ENCODE measurements at places on chromosomes 11 and 22.
A peak's percentile ranks its signal among the peaks of the same experiment; 100 is the strongest.

- DNase-seq = no peak
Measured at GRCh38 chr11:117705866-117706265, 91.2 kb downstream of the DSCAML1 start.

DNA sequence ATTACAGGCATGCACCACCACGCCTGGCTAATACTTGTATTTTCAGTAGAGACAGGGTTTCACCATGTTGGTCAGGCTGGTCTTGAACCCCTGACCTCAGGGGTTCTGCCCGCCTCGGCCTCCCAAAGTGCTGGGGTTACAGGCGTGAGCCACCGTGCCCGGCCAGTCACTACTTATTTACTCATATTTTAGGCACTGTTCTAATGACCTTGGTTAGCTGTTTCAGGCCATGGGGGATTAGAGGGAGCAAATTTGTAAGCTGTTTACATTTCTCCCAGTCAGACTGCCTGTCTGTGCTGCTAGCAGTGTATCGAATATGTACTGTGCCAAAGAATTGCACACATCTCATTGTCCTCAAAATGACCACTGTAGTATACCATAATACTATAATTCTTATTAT, 32.7 kb upstream of the PACSIN2 start:
- DNase-seq = no peak

GRCh38 chr11:129323896-129324502, 51.6 kb upstream of the BARX2 start:
- DNase-seq = no peak

DNA sequence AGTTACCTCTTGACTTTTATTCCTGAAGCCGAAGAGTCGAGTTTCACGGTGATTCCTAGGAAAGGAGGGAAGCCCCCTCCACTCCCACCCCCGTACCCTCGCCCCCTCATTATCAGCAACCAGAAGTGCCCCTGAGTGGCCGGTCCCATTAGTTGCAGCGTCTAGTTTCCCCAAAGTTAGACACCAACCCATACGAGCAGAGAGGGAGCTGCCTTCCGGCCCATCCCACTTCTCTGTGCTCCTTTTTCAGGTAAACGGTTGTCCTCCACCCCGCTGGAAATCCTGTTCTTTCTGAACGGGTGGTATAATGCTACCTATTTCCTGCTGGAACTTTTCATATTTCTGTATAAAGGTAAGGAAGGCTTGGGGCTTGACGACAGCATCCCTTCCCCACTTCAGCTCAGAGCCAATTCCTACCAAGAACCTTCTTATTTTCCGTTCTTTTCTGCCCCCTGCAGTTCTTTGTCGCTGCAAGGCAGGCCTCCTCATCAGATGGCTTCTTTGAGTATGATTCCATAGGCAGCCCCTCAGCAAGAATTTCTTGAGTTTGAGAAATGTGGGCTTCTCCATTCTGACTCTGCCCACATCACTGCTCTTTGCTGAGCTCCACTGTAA, 701 bp downstream of the TMEM216 start:
- DNase-seq = no peak

DNA sequence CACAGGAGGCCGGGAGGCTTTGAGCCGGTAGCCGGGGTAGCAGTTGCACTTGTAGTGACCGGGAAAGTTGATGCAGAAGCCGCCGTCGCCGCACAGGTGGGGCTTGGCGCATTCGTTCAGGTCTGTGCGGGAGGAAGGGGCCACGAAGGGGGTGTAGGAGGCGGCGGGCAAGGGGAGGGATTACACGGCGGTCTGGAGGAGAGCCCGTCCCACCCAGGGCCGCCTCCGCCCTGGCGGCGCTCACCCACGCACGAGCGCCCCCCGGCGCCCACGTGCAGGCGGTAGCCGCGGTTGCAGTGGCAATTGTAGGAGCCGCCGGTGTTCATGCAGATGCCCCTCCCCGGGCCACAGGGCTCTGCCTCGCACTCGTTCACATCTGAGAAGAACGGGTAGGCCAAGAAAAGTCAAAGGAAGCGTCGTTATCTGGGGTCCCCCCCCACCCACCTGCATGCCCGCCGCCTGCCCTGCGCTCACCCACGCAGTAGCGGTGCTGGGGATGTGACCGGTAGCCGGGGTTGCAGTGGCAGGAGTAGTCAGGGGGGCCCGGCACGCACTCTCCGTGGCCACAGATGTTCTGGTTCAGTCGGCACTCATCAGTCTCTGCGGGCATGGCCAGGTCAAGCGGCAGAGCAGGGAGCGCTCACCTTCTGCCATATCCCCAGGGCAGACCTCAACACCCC, 10.6 kb downstream of the LTBP3 start:
- no peak for DNase-seq

DNA sequence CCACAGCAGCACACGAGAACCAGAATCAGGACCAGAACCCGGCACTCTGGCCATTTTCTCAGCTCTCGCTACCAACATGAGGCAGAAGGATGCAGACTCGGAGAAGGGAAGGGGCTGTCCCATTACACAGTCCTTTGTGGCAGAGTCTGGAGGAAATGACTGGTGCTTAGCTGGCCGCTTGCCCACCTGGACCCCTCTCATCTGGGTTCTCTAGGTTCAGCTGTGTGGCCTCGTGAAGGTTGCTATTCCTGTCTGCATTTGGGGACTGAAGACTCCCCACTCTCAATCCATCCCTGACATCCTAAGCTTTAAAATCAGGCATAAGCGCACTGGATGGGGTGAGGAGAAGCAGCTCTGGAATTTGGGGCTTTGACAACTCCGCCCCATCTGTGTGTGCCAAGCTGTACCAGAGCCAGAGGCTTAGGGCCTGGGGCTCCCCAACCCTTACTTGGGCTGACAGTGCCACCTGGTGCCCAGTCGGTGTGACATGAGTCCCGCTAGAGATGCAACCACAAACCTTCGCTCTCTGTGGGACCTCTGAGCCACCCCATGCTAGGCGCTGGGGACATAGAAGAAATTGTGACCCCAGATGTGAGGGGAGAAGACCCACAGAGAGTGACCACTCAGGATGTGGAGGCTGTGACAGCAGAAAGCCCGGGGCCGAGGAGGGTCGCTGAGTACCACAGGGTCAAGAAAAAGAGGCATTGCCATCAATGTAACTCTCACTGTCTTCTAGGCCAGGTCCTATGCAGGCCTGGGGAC, 35.8 kb upstream of the FCHSD2 start:
- peak; percentile 87 for DNase-seq

GRCh38 chr22:43451371-43452050, 39.7 kb downstream of the MPPED1 start:
- no peak for DNase-seq

- DNase-seq = no peak
Measured at GRCh38 chr11:6876325-6876724, at the start of gene OR10A4. Gene OR10A4, plus strand, starts transcription at chr11:6876625. Its CDS starts 23 bp downstream, at chr11:6876648.

DNA sequence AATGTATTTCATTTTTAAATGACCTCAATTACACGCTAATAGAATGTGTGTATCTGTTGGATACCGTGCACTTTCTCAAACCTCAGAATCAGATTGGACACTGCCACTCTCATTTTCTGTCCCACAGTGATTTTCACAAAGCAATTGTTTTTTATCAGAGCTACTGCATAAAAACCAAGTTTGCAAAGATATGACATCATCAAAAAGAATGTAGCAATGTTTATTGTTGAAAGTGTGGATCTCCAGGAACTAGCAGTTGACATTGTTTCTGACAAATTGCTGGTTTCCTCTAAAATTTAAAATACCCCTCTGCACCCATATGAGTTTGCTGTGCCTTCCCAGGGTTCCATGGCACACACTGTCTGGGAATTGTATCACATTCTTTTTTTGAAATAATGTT, 362.7 kb upstream of the DDI1 start:
- no peak for DNase-seq

- DNase-seq = no peak
Measured at GRCh38 chr11:124896821-124897391, 759 bp downstream of the ROBO4 start.

GRCh38 chr11:117345039-117345438, 17.4 kb downstream of the CEP164 start:
- DNase-seq = no peak

DNA sequence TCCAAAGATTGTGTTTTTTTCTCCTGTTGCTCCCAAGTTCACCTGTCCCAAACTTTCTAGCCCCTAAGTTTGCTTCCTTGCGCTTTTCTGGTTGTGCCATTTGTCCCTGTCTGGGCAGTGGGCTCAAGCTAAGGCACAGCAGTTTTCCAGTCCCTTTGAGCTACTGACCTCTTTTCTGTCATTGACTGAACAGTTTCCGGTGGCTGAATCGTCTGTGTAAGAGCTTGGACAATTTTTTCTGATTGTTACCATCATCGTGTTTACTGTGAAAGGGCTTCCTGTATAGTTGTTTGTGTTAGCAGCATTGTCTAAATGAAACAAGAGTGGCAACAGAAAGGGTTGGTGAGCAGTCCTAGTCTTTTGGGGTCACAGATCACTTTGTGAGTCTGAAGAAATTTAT, 49.8 kb downstream of the BMAL1 start:
- DNase-seq = no peak

GRCh38 chr22:30802202-30803166, 107.8 kb downstream of the OSBP2 start:
- DNase-seq = peak; percentile 47

- no peak for DNase-seq
Measured at GRCh38 chr11:44585421-44585820, 20.0 kb downstream of the CD82 start.

DNA sequence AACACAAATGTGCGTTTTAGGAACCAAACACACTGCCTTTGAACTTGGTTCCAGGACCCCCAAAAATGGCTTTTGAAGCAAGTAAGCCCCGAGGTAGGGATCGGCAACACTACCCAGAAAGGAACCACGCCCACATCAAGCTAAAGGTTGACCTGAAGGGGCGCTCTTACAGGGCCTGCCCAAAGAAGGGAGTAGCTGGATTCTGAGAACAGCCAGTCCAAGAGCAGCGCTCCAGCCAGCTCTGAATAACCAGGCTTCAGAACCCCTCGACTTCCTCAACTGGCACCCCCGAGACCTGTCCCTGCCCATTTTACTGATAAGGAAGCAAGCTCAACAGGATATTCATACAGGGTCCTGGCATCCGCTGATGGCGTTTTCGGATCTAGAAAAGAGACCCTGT, 18.9 kb upstream of the MOB2 start:
- no peak for DNase-seq

GRCh38 chr22:46162285-46162684, 12.0 kb downstream of the PPARA start:
- DNase-seq = no peak

GRCh38 chr22:20864186-20864908, 5.5 kb downstream of the SNAP29 start:
- no peak for DNase-seq

GRCh38 chr11:78476066-78476465, 58.4 kb upstream of the GAB2 start:
- DNase-seq = no peak

- no peak for DNase-seq
Measured at GRCh38 chr22:20186183-20186870, 35.5 kb upstream of the CCDC188 start.

DNA sequence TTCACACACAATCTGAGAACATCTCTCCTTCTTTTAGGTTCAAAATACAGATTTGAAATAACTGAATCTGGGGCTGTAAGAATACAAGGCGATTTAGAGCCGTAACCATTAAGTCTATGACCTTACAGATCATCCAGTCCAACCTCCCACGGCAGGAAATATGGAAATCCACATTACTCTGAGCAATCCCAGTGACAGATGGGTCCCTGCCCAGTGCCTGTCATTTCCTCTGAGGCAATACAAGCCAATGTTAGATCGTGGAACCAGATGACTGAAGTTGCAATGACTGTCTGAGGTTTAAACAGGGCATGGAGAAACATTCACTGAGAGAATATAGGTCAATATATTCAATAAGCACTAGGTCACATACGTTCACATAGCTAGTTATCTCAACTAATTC, 77.4 kb upstream of the OR5AK2 start:
- no peak for DNase-seq

GRCh38 chr22:26552466-26552865, 37.5 kb downstream of the TPST2 start:
- no peak for DNase-seq

- no peak for DNase-seq
Measured at GRCh38 chr11:102864724-102865123, 10.1 kb downstream of the MMP12 start.

Data from KG1 (cell line).